Uterine smooth muscle cell (primary cell): ENCODE measurements at places on chromosomes 3 and 15. TPM values are rescaled to one million over a fixed set of nuclear protein-coding genes. Genes with fewer than 3 reads are reported as not detected.

FNDC3B gene
- total RNA-seq: 74.1 and 102 TPM in 2 replicates

C2CD4B gene
- 0.25 TPM in 1 of 2 replicates, not detected in the other for total RNA-seq

FES gene
- 33.5 and 38.1 TPM in 2 replicates for total RNA-seq

A4GNT gene
- total RNA-seq: not detected in 2 replicates

ST3GAL6 gene
- total RNA-seq: 4.1 and 12.9 TPM in 2 replicates

TMEM207 gene
- total RNA-seq: not detected in 2 replicates

SATB1 gene
- 14.9 and 21.5 TPM in 2 replicates for total RNA-seq

SGO1 gene
- total RNA-seq: 4.7 and 16.2 TPM in 2 replicates

TRH gene
- not detected in 2 replicates for total RNA-seq

CFAP44 gene
- total RNA-seq: 2.1 TPM in 2 replicates

RTP3 gene
- total RNA-seq: not detected in 2 replicates

SLC12A1 gene
- total RNA-seq: not detected in 2 replicates

SLC2A2 gene
- total RNA-seq: not detected in 2 replicates

ECE2 gene
- total RNA-seq: under 0.01 TPM in 1 of 2 replicates, not detected in the other

ANKUB1 gene
- total RNA-seq: not detected in 2 replicates

COL6A5 gene
- total RNA-seq: under 0.01 TPM in 1 of 2 replicates, not detected in the other
